Large intestine (tissue), 12 donors: ENCODE measurements at places on chromosomes 16 and 17. TPM values are rescaled to one million over a fixed set of nuclear protein-coding genes. Genes with fewer than 3 reads are reported as not detected.
A peak's percentile ranks its signal among the peaks of the same experiment; 100 is the strongest.

The PIRT gene
- 6.5 TPM for polyA plus RNA-seq

The KRT222 gene
- 2.0 TPM for polyA plus RNA-seq

The SLC35G6 gene
- 0.52 TPM for polyA plus RNA-seq

The G6PC1 gene
- 1.5 TPM for polyA plus RNA-seq

The FASN gene
- 34.7 TPM for polyA plus RNA-seq

The PRAC2 gene
- polyA plus RNA-seq = not detected

The HID1 gene
- polyA plus RNA-seq = 42.3 TPM

The ESRP2 gene
- polyA plus RNA-seq = 40.0 TPM

The CCDC182 gene
- not detected for polyA plus RNA-seq

The PITPNC1 gene
- 6.7 TPM for polyA plus RNA-seq

DNA sequence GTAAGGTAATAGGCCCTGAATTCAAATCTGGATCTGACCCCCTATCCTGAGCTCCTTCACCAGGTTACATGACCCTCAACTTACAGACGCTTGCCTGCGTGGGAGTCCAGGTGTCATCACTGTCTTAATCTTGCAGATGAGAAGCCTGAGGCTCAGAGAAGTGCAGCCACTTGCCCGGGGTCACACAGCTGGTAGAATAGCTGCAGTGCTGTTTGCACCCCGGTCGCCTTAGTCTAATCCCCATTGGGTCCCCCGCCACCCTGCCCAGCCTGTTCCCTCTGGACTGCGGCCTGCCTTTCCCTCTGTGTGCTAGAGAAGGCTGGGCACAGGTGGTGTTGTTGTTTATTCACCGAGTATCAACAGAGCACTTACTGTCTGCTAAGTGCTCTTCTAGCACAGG, 107.0 kb downstream of the SDR42E1 start:
- DNase-seq = no peak

DNA sequence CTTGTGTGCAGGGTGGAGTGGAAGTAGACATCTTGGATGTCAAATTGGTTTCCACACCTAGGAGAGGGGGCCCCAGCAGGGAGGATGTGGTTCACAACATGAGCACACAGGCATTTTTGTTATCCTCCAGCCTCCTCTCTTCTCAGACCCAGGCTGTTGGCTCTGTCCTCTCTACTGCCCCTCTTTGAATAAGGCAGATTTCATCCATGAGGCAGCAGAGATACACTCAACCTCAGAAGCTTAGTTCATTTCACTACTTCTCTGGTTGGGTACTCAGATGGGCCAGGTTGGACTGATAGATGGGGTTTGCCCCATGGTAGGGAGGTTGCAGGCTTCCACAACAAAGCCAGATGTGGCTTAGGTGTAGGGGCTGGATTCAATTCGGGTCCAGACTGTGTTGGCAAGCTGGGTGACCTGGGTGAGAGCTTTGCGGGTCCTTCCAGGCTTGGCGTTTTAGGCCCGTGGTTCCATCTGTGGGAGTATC, 22.2 kb upstream of the NFATC3 start:
- DNase-seq = no peak

DNA sequence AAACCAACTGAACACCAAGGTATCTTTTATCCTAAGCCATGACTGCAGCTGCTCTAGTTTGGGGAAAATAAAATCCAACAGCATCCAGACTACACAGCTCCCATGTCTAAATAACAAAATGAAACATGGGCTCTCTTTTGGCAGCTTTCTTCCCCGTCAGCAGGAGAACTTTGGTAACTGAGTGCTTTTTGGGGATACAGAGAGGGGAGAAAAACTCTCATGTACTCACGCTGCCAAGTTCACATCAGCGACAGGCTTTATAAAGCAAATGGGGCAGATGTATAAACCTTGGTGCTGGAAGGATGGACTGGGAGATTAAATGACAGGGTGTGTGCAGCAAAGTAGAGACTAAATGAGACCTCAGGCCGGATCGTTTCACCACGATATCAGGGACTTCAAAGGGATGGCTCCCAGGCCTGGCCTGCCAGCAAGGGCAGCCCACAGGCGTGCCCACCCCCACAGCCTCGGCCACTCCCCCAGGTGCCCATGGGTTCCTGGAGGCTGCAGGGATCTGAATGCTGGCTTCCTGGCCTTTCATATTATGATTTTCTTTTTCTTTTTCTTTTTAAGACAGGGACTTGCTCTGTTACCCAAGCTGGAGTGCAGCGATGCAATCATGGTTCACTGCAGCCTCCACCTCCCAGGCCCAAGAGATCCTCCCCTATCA, 174.6 kb downstream of the ZNF423 start:
- no peak for DNase-seq

- DNase-seq = no peak
Observed at GRCh38 chr17:79476074-79476652, 134.7 kb downstream of the RBFOX3 start.

GRCh38 chr17:82371333-82372248, at the start of gene UTS2R:
TSS of gene UTS2R (plus strand) at chr17:82371765. CDS start at chr17:82374325, 2,560 bp downstream.
- DNase-seq = no peak

- peak; percentile 93 for DNase-seq
Observed at GRCh38 chr16:2090777-2091546, 43.2 kb downstream of the TSC2 start.

- DNase-seq = no peak
Observed at GRCh38 chr16:85829171-85829719, 29.8 kb downstream of the COX4I1 start.

- peak; percentile 67 for DNase-seq
Observed at GRCh38 chr17:17663160-17664063, 17.8 kb upstream of the RAI1 start.

DNA sequence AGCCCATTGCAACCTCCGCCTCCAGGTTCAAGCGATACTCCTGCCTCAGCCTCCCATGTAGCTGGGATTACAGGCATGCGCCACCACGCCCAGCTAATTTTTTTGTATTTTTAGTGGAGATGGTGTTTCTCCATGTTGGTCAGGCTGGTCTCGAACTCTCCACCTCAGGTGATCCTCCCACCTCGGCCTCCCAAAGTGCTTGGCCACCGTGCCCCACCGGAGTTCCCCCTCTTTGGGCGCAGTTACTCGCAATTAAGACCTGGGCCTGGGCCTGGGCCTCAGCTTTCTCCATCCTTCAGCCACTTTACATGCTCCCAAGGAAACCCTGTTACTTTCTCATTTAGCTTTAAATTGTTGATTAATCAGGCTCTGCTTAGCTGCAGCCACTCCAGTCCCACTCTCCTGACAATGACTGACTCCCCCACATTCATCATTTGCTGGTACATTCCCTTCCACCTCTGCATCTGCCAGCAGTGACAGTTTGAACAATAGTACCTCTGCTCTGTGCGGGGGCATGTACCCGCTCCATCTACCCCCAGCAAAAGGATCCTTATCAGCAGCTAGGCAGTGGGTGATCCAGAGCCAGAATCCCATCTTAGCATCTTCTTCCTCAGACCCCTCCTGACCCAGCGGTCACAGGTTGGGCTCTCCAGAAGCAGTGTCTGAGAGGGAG, 47.2 kb upstream of the SLC47A1 start:
- DNase-seq = no peak

GRCh38 chr16:5510819-5511370, 413.3 kb upstream of the EEF2KMT start:
- no peak for DNase-seq

- no peak for DNase-seq
Observed at GRCh38 chr16:27246439-27246838, 22.1 kb downstream of the NSMCE1 start.

DNA sequence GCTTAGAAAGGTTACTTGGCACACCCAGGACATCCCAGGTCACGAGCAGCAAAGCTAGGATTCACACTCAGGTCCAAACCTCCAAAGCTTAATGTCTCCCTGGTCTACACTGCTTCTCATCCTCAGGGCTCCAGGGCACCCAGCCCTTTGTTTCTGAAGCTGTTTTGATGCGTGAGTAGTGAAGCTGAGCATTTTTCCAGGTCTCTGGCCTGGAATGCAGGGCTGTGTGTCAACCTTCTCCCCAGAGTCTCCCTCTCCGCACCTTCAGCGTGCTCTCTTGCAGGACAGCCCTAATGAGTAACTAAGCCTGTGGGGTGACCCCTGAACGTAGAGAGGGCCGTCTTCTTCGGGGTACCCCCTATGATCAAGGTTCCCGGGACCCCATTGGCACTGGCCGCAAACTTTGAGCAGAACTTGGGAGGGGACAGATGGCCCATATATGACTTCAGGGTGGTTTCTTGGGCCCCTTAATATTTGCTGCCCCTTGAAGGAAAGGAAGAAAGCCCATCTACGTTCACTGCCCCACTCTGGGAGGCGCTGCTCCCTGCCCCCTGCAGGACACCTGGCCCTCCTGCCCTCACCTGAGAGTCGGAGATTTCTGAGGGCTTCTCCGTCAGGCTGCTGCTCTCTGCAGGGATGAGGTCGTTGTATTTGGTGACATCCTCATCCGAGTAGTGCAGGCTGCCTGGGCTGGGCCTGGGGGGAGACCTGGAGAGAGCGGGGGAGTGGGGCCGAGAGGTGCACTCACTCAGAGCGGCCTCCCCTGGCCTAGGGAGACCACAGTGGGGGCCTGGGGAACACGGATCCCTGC, 36.4 kb upstream of the CDC42EP4 start:
- no peak for DNase-seq

GRCh38 chr17:9868552-9868951, 36.5 kb downstream of the RCVRN start:
- DNase-seq = no peak

DNA sequence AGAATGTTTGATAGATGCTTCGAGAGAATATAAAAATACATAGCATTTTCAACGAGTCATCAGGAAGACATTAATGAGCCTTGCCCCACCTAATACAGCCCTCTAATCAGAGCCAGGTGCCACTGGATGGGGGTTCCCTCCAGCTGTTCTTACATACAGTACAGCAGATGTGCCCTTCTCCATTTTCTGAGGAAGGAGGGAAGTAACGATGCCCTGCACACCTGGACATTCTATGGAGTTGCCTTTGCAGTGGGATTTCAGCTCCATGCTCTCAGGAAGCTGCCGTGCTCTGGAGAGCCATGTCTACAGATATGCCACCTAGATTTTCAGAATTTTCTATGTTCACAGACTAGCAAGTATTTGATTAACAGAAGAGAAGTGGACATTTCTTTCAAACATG, 36.3 kb downstream of the CDRT15 start:
- DNase-seq = no peak

DNA sequence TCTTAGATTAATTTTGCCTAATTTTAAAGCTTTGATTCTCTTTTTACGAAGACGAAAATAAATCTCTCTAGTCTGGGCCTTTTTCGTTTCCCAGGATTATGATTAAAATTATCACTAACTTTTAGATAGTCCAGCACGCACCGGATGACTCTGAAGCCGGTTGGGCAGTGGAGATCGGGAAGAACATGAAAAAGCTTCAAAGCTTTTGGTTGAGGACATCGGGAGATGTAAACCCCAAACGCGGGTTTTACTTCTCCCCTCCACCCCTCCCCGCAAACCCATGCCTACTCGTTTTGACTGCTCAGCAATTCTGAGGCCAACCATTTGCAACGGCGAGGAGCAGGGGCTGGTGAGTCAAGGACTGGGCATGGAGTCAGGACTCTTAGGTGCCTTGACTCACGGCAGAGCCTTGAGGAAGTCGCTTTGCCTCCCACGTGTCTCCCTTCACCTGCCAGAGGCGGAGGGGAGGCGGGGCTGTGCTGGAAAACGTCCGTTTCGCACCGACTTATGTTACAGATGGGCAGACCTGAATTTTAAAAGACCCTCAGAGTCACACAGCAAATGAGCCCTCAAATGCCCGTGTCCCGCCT, 989 bp upstream of the DUSP14 start:
- DNase-seq = peak; percentile 85

DNA sequence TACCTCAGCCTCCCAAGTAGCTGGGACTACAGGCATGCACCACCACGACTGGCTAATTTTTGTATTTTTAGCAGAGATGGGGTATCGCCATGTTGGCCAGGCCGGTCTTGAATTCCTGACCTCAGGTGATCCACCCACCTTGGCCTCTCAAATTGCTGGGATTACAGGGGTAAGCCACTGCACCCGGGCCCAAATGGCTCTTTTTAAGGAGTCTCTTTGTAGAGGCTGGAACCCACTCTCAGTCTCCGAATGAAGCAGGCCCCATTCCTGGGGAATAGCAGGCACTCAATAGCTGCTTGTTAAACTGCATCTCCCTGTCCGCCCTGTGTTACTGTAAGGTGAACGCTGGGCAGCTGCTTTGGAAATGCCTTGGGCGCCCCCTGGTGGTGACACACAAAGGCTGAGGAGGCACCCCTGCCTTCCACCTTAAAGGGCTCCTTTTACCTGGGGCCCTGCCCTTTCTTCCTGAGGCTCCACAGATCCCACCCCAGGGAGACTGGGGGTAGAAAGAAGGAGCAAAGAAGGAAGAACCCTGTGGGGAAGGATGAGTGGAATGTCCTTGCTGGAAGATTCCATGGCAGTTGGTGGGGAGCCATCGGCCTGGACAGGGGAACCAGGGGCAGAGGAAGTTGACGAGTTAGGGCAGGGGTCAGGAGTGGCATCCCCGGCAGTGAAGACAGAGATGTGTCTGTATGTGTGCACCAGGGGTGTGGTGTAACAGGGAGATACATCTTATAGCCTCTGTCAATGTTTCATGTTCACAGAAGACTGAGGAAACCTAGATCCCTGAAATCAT, 6.1 kb upstream of the SP2 start:
- peak; percentile 73 for DNase-seq
